Upper lobe of right lung (tissue), 1 donor: ENCODE measurements at places on chromosomes 7 and 10. TPM values are rescaled to one million over a fixed set of nuclear protein-coding genes. Genes with fewer than 3 reads are reported as not detected.

PRKCQ gene
- total RNA-seq, result 9.8 TPM

TMEM184A gene
- total RNA-seq, result 4.4 TPM

CARD11 gene
- total RNA-seq, result 5.8 TPM

ZNF425 gene
- total RNA-seq, result 1.4 TPM
